ENCODE measurements at places on chromosomes 4 and X. TPM values are rescaled to one million over a fixed set of nuclear protein-coding genes. Genes with fewer than 3 reads are reported as not detected.

DNA sequence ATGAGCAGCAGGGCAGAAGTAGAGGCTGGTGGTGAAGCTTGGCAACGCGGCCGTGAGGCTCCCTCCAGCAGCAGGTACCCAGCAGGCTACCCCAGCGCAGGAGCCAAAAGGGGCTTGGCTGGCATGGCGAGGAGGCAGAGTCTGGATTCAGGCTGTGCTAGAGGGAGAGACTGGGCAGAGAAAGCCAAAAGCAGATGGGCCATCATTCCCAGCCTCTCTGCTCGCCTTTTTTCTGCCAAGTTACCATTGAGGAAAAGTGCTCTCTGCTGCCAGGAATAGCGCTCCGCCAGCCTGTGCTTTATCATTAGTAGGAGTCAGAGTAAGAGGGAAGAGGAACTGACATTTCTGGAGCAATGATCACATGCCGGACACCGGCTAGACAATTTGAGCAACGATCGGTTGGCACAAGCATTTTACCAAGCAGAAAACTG lies 28.7 kb upstream of the MAP3K15 start:
- no peak for DNase-seq

DNA sequence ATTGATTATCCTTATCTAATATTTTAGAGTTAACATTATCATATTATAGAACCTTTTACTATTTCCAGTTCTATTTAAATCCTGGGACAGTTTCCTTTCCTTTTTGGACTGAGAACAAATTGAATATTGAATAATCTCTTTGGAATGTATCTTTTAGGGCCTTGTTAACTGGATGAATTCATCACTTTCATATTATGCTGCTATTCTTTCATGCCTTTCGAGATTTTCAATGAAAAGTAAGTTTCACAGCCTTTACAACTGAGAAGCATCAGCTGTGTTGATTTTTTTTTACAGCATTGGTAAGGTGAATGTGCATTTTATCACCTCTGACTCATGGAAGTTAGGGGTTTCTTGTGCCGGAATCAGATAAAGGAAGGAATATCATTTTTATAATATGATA lies 39.6 kb downstream of the PDLIM5 start:
- DNase-seq = no peak

Gene HSFX4
- 0.61 TPM for polyA plus RNA-seq

DNA sequence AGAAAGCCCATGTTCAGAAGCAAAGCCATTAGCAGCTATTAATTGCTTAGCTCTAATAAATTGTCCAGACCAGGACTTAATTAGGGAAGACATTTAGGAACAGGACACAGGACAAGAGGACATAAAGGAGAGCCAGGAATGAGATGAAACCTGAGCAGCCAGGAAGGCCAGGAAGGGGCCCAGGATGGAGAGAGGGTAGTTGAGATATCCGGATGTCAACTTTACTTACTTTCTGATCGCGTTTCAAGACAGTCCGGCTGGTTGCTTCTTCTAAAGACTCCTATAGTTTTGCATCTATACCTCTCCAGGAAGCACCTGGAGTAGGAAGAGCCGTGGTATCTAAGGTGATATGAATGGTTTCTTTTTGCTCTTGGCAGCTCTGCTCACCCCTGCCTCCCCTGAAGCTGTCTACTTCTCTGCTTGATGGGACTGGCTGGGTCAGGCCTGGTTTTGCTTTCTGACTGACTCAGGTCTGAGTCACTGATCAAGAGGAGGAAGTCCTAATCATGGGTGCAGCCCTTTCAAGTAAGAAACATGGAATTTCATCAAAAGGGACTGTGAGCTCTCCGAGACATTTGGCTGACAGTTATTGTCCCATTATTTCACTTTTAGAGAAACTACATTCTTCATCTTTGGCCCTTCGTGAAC lies 733.3 kb downstream of the RPA4 start:
- DNase-seq = no peak

DNA sequence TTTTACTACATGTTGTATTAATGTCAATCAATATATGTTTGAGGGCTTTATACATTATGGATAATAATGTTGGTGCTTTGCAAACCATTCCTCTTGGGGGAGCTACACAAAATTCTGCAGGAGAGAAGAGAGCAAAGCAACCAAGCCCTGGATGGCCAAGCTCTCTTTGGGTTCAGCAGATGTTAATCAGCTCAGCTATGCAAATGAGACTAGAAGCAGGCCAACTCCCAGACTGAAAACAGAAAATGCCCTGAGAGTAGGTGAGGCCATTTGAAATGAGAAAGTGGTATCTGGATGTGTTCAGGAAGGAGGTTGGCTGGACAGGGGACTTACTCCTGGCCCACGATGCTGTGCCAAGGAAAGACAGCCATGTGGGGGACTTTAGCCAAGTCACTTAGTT lies 387.0 kb downstream of the BCOR start:
- DNase-seq = no peak

DNA sequence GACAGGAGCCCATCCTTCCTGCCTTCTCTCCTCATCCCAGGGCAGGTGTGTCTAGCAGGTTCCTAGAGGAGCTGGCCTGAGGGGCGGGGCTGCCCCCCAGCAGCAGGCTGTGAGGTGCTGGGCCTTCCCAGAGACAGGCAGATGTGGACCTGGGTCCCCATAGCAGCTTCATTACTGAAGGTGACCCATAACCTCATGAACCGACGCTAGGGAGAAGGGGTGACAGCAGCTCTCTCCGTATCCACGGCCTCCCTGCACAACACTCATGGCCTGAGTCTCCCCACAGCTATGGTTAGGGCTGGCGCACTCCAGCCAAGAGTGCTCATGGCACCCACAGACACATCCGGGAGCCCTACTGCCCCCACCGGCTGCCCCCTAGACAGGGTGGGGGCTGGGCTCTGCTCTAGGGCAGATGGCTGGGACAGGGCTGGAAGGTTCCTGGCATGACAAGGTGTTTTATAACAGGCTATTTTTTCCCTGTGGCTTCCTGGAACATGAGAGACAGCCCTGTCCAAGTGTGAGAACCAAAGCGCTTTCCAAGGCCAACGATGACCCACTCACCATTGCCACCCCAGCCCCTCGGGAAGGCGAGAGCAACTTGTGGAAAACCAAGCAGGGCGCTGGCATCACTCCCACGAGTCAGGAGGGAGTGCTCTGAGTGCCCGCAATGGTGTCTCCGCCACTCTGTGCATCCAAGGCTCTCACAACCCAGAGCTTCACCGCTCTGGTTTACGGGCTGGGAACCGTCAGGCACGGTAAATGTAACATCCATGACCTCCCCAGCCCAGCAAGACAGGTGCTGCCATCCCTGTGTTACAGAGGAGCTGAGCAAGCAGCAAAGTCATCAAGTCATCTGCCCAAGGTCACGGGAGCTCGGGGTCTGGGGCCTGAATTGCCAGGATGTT lies 59.8 kb downstream of the ACOX3 start:
- no peak for DNase-seq
